B cell (primary cell): ENCODE measurements at places on chromosomes 7 and 10. TPM values are rescaled to one million over a fixed set of nuclear protein-coding genes. Genes with fewer than 3 reads are reported as not detected.

Gene SLC26A5
- not detected in 2 replicates for polyA plus RNA-seq

DNA sequence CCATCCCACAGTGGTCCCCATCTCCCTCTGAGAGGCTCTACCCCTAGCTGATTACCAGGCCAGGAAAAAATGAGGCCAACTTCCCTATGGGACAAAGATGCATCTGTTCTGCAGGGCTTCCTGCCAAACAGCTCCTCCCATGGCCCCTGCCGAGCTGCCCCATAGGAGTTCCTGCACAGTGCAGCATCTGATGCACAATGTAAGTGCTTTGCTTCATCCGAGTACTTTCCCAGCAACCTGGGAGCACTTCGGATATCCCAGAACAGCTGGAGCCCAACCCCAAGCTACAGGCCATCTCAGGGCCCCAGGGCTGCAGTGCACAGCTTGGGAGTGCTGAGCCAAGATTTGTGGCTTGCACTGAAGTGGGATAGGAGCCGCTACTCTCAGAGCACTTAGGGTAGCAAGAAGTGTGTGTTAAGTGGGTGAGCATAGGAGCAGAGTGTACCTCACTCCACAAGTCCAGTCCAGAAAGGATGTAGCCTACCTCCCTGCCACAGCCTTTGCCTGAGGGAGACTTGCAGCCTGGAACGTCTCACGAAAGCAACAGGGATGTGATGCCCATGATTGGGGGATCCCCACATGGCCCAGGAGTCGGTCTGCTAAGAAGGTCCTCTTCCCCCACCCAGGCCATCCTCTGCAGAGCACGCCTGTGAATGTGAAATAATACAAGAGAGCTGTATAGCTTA, 209.6 kb upstream of the VWC2 start:
- no peak overlapping the region for H3K4me3 ChIP-seq
- no peaks in the 10 kb centered on the region for H3K27me3 ChIP-seq
- no peaks in the 10 kb centered on the region for H3K4me1 ChIP-seq
- no peak overlapping the region for H3K27ac ChIP-seq
- no peak for DNase-seq
- no peaks in the 10 kb centered on the region for H3K36me3 ChIP-seq

- H3K4me3 ChIP-seq: no peak overlapping the region
- no peak for DNase-seq
- H3K27me3 ChIP-seq: no peaks in the 10 kb centered on the region
- H3K4me1 ChIP-seq: no peaks in the 10 kb centered on the region
Observed at GRCh38 chr10:3701491-3701890, 83.5 kb downstream of the KLF6 start.

GRCh38 chr7:81294897-81295515, 376.2 kb upstream of the SEMA3C start:
- no peak overlapping the region for H3K4me3 ChIP-seq
- no peaks in the 10 kb centered on the region for H3K27me3 ChIP-seq
- H3K36me3 ChIP-seq: no peaks in the 10 kb centered on the region
- no peak overlapping the region for H3K27ac ChIP-seq
- H3K4me1 ChIP-seq: no peaks in the 10 kb centered on the region

DNA sequence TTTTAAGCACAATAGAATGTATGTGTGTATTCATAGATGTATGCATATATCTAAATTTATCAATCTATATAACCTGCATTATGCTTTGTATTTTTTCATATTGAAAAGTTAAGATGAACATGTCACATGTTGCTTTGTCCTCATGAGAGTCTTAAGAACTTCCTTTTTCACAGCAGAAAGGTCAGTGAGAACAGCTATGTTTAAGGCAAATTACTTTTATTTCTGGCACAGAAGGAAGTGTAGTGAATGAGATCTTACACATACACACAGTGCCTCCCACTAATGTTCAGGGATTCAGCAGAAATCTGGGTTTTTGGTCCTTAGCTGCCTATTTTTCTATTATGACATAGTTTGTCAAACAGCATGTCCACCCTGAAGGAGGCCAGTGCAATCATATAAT, 134.8 kb downstream of the TMEM26 start:
- no peak overlapping the region for H3K4me3 ChIP-seq
- no peak for DNase-seq
- H3K4me1 ChIP-seq: peaks cover 6% of the 10 kb centered on the region
- no peaks in the 10 kb centered on the region for H3K36me3 ChIP-seq
- H3K27ac ChIP-seq: no peak overlapping the region

DNA sequence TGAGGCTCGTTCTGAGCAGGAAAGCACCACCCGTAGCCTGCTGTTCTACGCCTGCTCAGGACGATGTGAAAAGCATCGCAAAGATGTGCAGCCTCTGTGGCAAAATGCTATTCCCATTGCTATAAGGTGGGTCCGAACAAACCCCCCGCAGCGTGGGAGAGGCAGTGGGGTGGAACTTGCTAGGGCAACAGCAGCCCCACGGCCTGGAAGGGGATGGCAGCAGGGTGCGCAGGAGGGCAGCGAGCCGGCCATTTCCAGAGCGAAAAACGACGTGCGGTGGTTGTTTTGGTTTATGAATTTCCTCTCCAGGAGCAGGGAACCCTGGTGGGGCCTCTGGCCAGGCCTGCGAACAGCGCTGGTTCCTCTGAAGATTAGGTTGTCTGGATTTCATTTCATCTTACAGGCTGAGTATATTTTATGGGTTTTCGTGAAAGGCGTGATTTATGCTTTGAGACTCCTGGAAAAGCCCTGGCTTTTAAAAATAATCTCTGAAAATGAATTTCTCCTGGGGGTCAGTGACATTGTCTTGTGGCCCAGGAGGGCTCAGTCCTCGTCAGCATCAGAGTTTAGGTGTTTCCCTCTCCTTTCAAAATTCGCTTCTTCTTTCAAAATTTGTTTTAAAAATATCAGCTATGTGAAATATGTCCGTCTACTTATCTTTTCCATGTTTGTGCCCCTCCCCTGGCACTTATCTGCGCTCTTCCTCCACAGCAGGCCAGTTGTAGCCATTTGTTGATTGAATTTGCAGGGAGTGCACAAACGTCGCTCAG, 42.3 kb upstream of the UBE3C start:
- H3K4me1 ChIP-seq: no peaks in the 10 kb centered on the region
- no peak for DNase-seq
- no peaks in the 10 kb centered on the region for H3K36me3 ChIP-seq
